GM20000 (cell line): ENCODE measurements at places on chromosomes 3 and 15.

- DNase-seq: no peak
Measured at GRCh38 chr3:65490114-65490513, 548.6 kb downstream of the MAGI1 start.

DNA sequence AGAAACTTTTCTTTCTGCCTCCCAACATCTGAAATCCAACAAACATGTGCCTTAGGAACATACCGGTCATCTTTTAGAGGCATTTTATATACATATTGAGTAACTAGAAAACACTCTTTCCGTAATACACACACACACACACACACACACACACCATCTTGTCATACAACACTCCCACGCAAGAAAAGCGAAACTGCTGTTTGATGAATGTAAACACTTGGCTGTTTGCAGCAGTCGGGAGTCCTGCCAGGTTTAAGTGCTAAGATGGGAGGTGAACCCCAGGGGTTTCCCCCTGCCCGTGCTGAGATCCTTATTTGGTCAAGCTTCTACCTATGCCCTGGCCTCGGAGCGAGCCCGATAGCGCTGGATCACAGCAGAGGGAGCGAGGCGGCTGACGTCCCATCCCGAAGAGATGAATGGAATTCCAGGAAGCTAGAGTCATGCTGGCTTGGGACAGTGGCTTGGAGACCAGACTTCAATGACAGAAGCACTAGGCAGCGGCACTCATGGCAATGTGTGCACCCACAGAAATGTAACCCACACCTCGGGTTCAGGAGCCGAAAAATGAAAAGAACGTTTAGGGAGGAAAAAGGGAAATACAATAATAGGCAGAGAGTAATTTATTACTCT, 1.3 kb upstream of the THBS1 start:
- no peak for DNase-seq

DNA sequence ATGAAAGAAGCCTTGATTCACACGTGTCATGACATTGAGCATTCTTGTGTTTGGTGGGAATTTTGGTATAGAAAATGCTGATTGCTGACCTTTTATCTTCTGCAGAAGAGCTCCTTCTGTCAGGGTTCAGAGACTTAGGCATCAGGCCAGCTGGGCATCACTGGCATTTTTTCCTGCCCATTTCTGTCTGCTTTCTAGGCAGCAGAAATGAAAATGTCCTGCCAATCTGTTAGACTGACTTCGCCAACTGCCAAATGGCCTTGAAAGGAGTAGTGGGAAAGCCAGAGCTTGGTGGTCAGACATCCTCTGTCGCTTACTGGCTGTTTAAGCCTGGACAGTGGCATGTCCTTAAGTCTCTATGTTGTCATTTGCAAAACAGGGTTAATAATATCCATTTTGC, 57.4 kb downstream of the EEFSEC start:
- no peak for DNase-seq

DNA sequence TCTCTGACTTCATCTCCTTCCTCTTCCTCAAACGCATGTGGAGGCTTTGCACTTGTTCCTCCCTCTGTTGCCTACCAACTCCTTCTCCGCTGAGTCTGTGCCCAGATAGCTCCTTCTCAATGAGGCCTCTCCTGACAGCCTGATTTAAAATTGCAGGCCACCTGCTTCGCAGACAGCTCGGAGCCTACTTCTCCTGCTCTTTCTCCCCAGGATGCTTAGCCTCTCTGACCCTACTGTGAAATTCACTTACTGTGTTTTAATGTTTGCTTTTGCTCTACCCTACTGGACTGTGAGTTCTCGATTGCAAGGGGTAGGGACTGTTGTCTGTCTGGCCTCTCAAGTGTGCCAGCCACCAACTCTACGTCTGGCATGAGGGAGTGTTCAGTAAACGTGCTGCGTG, 83.4 kb downstream of the EEFSEC start:
- DNase-seq: no peak

GRCh38 chr3:175857666-175858270, 998.6 kb downstream of the NAALADL2 start:
- no peak for DNase-seq

GRCh38 chr3:186487819-186488218, 56.4 kb downstream of the CRYGS start:
- DNase-seq: no peak

DNA sequence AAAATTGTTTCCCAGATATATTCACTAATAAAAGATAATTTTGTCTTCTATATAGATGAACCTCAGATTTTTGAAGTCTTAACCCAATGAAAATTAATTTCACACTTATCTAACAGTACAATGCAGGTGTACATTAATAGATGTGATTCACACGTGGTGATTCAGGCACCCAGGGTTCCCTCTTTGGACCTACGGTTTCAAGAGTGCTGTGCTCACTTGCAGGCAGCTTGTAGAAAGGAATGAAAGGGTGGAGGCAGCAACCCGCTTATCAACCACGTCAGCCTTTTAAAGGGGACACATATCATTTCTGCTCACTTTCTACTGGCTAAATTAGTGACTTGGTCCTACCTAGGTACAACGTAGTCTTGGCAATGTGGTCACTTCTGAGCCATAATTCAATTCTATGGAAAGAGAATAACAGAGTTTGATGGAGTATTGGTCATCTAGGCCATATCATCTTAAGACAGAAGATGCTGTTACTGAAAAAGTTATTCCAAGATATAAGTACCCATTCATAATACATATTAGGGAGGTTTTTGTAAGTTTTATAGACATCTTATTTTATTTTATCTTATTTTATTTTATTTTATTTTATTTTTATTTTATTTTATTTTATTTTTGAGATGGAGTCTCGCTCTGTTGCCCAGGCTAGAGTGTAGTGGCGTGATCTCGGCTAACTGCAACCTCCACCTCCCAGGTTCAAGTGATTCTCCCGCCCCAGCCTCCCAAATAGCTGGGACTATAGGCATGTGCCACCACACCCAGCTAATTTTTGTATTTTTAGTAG, 37.9 kb downstream of the ACP3 start:
- DNase-seq: no peak

DNA sequence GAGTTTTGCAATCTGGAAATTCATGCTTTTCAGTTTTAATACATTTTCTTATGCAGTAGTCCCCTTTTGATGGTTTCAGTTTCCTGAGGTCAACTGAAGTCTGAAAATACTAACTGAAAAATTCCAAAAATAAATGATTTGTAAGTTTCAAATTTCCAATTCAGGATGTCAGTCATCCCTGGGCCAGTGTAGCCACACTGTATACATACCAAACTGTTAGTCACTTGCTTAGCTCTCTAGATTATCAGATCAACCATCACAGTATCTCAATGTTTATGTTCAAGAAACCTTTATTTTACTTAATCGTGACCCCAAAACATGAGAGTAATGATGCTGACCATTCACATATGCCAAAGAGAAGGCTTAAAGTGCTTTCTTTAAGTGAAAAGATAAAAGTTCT, 715.5 kb downstream of the GBE1 start:
- no peak for DNase-seq

DNA sequence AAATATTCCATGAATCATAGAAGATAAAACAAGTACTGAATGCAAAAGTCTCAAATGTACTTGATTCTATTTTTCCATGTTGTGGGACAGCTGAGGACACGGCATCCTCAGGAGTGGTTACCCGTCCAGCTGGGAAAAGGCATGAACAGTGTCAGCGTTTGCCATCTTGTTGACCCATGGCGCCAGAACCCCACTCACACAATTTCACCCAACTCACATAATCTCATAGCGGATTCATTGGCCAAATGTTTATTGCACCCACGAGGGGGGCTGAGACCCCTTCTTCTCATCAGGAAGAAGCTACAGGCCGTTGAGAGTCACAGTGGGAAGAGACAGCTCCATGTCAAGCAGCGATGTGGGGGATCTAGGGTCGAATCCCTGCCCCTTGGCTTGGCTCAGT, 72.9 kb downstream of the OCA2 start:
- no peak for DNase-seq

- no peak for DNase-seq
Measured at GRCh38 chr3:150414959-150415358, 6.9 kb downstream of the TSC22D2 start.

DNA sequence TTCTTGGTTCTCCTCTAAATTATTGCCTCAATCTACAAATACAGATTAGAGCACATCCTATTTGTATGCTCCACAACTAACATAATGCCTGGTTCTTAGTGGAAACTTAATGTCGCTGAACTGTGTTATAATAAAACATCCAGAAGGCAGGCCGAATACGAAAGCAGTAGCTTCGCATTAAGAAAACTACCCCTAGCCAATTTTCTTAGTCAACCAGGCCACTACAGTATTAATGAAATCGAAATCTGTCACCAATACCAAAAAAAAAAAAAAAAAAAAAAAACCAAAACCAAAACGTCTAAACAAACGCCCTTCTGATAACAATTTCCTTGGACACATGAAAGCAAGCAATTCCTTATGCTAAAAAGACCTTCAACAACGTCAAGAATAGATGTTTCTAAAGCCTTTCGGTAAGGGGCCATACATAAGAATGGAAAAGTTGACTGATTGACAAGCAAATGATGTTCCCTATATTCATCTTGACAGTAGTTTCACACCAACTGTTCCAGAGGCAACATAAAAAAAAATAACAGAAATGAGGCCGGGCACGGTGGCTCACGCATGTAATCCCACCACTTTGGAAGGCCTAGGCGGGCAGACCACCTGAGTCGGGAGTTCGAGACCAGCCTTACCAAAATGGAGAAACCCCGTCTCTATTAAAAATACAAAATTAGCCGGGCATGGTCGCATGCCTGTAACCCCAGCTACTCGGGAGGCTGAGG, 1.3 kb downstream of the DENND6A start:
- DNase-seq: peak; percentile 24

DNA sequence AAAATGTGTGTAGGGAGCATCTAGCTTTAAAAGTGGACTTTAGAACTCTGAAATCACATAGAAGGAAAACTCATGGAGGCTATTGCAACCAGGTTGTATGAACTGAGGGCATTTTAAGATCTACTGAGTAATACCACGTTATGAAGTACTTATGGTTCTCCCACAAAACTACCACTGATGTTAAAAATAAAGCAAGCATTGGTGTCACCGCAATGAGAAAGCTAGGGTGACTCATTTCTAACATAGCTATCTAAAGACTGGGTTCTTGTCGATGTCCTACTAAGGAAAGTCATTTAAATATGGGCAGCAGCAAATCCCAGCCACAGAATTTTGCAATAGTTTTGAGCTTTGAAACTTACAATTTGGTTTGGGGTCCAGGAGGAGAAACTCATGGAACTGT, 584.8 kb downstream of the DIPK2A start:
- peak; percentile 16 for DNase-seq

DNA sequence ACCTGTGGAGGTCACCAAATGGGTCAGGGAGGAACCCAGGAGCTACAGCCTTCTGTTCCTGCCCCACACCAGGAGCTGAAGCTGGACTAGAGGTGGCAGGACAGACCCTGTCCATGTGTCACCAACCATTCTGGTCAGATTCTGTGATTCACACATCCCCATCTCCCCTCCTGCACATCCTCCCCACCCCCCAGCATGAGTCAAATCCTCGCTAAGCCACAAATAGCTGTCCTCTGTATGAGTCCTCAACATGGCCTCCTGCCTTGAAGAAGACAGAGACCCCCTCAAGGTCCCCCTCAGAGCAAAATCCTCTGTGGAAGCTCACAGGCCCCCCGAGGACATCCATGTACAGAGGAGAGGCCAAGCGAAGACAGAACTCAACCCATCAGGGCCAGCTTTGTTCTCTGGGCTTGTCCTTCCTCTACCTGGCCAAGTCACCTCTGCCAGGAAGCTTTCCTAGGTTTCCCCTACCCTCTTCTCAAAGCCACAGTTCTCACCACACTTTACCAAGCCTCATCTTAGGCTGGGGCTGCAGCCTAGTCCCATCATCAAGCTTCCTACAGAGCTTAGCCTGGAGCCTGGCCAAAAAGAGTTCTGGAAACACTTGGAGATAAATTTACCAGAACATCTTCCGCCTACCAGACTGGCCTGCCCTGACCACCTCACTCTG, 17.1 kb downstream of the CACNA2D2 start:
- no peak for DNase-seq

DNA sequence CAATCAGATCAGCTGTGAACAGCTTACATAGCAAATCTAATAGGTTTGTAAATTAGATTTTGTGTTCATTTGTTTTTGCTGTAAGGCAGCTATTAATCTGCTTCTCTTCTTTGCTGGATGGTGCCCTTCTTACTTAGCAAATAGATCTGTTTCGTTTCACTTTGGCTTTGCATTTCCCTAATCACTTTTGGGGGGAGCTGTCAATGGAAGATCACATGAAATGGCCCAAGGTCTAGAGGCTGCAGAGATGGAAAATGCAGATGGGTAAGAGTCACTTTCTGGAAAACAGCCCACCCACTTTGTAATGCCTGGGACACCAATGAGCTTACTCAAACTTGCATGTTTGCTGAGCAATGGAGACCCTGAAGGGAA, 36.4 kb downstream of the ST8SIA2 start:
- no peak for DNase-seq

GRCh38 chr3:140332131-140332530, 345.7 kb upstream of the TRIM42 start:
- no peak for DNase-seq

DNA sequence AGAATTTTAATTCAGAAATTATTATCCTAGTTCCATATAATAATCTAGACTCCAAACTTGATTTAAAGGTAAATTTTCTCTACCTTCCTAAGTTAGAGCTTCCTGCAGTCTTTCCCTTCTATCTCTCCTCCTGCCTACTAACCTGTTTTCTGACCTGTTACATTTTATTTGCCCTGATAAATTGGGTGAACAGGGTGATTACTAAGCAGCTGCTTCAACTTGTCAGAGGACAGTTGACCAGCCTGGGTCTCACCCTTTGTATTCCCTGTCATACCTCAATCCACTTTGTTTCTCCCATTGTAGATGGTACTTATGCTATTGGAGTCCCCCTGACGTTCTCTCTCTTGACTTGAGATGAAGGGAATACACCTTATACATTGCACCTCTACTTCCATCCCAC, 28.4 kb upstream of the MYRIP start:
- no peak for DNase-seq

DNA sequence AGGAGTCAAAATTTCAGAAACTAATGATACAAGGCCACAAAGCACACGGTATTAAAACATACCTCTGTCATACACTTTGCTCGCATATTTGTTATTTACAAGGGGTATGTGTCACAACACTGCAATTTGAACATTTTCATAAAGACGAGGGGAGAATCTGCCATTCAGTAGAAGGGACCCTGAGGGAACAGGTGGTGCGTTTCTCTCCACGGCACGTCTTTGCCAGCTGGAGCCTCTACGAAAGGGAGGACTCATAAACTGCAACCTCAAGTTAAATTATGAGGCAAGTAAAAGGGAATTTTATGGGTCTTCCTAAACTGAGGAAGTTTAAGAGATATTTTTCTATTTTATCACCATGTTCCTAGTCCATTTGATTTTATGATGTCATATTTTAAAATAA, 19.1 kb downstream of the ATP10A start:
- DNase-seq: no peak

DNA sequence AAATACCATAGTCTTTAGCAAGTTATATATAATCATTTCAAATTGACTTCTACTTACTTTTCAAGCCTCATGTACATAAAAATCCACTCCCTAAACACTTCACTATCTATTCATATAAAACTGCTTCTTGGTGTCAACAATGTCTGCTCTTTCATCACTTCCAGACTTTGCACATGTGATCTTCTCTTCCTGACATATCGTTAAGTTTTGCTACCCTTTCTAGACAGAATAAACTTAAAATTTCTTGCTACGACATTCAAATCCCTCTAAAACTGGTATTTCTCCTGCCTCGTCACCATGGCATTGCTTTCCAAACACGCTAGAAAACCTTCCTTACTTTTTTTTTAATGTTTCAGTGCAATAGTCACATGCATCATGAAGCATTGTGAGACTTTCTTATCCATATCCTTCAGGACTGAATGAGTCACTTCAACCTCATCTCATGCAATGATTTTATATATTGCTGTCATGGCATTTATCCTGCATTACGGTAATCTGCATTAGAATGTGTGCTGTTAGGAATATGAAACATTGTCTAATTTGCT, 122.8 kb downstream of the GMNC start:
- no peak for DNase-seq
